ENCODE measurements at places on chromosomes 5 and 9.

DNA sequence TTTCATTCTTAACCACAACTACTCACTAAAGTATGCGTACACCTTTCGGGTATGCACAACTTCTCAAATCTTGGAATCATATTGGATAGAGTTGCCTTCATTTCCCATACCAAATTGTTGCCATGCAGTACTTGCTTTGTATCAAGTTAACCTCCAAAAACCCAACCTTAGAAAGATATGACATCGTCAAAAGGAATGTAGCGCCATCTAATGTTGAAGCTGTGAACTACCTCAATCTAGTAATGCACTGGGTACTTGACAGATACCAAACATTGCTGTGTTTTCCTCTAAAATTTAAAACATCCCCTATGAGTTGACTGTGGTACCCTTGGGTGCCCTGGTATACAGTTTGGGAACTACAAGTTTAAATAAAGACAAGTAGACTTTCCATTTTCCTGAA lies 318.4 kb downstream of the ARL15 start:
- no peak for DNase-seq

GRCh38 chr5:144275329-144275728 lies 104.7 kb downstream of the KCTD16 start:
- no peak for DNase-seq

GRCh38 chr9:71355884-71356283 lies 234.5 kb upstream of the TRPM3 start:
- no peak for DNase-seq

GRCh38 chr9:89789922-89790510 lies 185.2 kb downstream of the GADD45G start:
- DNase-seq = no peak

DNA sequence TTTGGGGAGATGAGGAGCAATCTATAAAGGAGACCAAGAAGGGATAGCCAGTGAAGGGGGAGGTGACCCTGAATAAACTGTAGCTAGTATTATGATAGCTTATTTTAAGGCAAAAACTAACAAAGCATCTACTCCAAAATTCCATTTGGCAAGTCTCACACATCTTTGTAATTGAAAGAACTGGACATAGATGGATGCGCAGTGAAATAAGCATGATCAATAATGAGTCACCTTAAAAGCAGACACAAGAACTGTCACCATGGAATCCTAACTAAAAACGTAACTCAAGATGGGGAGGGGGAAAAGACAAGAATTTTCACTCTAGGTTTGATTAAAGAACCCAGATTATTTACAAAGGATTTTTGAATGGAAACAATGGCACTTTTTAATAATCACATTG lies 164.5 kb downstream of the MED27 start:
- no peak for DNase-seq

DNA sequence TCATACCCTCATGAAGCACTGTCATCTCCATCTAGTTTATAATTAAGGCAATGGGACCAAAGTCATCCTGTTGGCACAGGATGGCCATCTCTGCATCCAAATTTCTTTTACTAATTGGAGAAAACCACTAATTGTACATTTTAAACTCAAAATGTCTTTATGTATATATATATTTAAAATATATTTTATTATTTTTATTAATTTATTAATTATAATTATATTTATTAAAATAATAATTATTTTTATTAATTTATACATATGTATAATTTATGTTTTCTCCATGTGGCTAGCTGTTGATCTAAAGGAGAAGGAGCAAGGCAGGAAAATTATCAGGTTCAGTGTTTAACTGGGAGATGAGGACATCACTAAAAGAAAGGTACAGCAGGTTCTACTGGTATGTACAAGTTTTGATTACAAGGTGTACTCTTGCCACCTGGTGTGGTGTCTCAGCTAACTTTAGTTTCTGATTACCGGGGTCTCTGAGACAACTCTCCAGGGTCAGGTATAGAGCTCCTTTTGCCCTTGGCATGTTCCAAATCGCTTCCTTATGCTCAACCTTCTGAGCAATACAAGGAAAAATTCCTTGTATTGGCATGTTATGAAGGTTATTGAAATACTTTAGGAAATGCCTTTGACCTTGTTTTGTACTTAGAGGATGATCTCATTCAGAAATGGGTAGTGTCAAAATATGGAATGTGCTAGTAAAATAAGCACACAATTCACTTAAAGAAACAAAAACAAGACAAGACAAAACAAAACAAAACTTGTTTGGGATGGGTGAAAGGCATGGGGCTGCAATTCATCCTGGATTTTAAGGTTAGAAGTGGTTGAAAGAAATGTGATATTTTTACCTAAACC lies 79.6 kb downstream of the GHR start:
- DNase-seq = no peak

DNA sequence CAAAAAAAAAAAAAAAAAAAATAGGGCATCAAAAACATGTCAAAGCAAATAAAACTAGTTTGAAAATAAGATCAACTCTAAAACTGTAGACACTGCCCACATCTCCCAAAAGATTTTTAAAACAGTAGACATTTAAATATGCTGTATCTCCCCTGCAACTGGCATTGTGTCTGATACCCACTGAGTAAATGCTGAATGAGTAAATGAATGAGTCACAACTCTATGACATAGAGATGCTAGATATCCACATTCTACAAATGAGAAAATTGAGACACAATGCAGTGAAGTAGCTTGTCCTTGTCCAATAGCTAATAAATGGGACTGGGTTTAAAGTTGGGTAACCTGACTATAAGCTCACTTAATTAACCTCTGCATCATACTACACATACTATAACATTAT lies 14.1 kb upstream of the MAP1B start:
- no peak for DNase-seq

DNA sequence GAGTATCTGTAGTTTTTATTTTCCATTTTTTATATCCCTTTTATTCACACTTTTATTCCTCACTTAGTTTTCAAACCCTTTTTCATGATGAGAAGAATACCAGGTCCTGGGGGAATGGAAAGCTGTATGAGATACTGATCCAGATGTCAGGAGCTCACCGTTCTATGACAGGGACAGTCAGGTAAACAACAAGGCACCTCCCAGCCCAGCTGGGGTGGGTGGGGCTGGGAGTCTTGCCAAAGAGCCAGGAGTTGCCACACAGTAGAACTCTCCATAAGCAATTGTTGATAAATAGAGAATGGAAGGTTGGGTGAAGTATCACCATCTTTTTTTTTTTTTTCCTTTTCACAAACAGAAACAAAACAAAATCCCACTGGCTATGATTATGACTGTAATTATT lies 225.8 kb downstream of the NSG2 start:
- DNase-seq = no peak

DNA sequence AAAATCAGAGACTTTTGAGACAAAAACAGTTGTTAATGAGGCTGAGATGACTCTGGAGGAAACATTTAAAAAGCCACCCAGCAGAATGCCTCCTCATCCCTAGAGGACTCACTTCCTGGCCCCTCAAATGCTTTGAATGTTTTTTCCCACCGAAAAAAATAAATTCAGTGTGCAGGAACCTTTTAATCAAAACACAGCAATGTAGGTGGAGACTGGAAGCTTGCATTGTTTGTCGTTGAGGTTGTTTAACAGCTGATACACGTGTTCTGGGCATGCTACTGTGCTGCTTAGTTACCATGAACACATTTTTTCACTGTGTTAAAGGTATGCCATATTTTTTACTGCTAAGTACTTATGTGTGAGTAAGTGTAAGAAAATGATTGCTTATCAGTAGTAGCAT lies 65.7 kb upstream of the ADCY2 start:
- no peak for DNase-seq

GRCh38 chr5:140833993-140834392 lies at the start of gene PCDHA7:
Gene PCDHA7, plus strand, starts transcription at chr5:140834269. Its CDS starts 115 bp downstream, at chr5:140834384.
- DNase-seq = no peak

- no peak for DNase-seq
Observed at GRCh38 chr5:112440031-112440430, 21.0 kb upstream of the EPB41L4A start.

DNA sequence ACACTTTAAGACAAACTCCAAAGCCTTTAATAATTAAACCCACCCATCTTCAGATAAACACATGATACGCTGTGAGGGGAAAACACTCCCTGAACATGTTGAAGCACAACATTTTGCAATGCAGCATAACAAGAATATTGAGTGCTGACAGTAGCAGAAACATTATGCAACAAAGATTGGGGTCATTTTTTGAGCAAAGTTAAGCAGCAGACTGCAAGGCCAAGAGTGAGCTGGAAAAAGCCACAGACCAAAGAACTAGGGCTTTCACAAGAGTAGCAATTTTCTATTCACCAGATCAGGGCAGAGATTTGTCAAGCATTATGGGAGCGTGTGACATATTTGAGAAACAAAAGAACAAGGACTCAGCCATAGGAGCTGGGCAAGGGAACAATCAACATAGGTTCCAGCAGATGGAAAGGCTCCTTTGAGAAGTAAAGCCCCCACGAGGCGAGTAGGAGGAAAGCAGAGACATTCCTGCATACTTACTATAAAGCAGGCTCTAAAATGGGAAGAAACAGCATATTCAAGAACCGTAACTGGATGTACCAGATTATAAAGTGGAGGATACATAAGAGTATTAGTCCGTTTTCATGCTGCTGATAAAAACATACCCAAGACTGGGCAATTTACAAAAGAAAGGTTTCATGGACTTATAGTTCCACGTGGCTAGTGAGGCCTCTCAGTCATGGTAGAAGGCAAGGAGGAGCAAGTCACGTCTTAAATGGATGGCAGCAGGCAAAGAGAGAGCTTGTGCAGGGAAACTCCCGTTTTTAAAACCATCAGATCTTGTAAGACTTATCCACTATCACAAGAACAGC lies 4.8 kb upstream of the TTC23L start:
- no peak for DNase-seq

DNA sequence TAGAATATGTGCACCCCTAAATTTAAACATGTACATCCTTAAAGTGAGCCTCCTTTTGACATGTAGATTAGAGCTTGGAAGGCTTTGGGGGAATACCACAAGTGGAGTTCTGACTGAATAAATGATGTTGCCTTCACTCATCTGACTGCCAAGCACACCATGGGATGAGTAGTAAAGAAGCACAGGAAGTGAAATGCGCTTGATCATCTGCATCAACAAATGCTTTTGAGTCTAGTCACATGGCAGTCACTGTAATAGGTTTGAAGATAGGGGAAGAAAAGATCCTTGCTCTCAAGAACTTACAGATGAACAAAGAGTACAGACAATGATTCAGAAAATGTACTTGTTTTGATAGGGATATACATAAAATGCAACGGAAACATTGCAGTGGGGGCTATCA lies 62.0 kb upstream of the STARD4 start:
- DNase-seq = no peak

DNA sequence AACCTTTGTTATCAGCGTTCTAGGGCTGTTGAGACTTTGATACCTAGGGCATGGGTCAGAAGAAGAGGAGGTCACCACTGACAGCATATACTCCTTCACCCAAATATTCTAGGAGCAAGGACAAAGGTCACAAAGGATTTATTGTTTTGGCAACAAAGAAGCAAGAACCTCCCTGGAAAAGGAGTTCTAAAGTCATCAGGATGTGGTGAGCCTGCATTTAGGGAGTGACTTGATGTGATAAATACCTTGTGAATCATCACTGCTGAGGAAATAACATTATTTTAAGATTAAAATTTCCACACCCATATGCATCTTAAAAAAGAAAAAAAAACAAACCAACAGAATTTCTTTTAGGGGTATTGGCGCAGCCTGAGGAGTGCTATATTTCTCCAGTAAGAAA lies 13.9 kb downstream of the IFNA1 start:
- DNase-seq = no peak

GRCh38 chr5:39980056-39980455 lies 555.3 kb upstream of the DAB2 start:
- no peak for DNase-seq

GRCh38 chr5:93519740-93520139 lies 61.3 kb downstream of the NR2F1-AS1 start:
- no peak for DNase-seq

DNA sequence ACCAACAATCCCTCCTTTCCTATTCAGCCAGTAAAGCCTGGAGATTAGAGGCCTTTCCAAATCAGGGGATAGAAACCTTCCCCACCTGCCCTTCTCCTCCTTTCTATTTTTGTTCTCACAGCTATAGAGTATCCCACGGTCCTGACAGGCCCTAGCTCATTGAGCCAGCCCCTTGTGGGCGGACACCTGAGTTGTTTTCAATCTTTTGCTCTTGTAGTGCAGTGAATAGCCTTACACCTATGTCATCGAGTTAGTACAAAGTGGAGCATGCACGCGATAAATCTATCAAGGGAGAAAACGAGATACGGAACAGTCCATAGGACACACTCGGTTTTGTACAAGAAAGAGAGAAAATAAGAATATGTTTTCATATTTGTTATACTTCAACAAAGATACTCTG lies 77.2 kb downstream of the TSPAN17 start:
- no peak for DNase-seq

- DNase-seq = no peak
Observed at GRCh38 chr5:17679597-17680203, 45.4 kb downstream of the TAF11L14 start.

- DNase-seq = no peak
Observed at GRCh38 chr5:54243483-54244080, 66.8 kb downstream of the ARL15 start.

DNA sequence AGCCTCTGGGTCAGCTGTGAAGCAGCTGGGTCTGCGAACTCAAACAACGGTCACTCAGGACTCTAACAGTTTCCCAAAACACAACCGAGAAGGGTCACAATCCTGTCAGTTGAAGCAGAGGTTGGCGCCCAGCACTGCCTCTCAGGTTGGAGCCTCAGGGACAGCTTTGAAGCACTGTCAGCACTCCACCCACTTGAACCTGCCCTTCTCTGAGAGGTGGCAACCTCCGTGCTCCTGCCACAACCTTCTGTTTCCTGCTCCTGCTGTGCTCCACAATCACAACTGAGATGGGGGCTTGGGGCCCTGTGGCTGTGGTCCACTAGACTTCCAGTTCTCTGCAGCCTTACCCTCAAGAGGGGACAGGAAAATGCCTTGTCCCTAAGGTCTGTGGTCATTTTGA lies 21.7 kb upstream of the LCP2 start:
- DNase-seq = no peak

Data from cortex of kidney (tissue), 1 donor.